ENCODE measurements at places on chromosomes 3 and 15.
A peak's percentile ranks its signal among the peaks of the same experiment; 100 is the strongest.

DNA sequence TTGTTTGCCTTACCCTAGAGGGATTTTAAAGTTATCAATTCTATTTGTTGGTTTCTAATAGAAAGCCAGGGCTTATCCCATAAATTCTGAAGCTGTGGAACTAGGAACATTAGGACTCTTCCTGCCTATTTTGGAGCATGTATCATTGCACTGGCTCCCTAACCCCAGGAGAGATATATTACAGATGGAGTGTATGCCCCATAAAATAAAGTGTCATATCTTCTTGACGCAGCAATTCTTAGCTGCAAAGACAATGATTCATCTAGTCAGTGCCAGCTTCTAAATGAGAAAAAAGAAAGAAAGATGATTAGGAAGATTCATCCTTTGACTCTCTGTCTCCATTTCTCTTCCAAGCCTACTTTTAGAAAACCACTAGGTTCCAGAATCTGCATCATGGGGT, 74.8 kb upstream of the MAGI1 start:
- peaks cover 4% of the 10 kb centered on the region for H3K27me3 ChIP-seq
- H3K4me3 ChIP-seq, result no peak overlapping the region
- no peaks in the 10 kb centered on the region for H3K4me1 ChIP-seq
- DNase-seq, result no peak

DNA sequence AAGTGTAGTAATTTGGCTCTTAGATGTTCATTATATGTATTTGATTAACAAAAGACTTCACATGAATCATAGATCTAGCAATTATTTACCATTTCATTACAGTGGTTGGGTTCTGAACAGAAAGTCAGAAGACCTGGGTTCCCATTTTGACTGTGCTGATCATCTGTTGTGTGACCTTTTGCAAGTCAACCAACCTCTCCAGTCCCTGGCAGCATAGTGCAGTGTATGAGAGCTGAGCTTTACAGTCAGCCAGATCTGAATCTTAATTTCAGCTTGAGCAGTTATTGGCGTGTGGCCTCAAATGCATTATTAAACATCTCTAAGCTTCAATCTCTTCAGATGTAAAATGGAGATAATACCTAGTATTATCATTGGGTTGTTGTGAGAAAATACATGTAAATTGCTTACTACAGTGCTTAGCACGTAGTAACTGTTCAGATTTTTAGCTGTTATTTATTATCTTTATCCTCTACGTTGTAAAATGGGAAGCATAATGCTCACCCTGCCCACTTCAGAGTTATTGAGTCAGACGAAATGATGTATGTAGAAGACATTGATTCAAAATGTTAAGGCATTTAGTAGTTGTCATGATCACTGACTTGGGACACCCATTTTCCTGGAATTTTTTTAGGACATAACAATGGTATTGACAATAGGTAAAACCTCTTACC, 104.0 kb downstream of the KLHL25 start:
- H3K4me3 ChIP-seq, result peak overlapping the region; percentile 94
- peaks cover 73% of the 10 kb centered on the region for H3K4me1 ChIP-seq
- DNase-seq, result peak; percentile 43
- H3K36me3 ChIP-seq, result peaks cover 51% of the 10 kb centered on the region
- H3K27me3 ChIP-seq, result no peaks in the 10 kb centered on the region
- H3K27ac ChIP-seq, result peak overlapping the region; percentile 98

- no peak for DNase-seq
- H3K4me3 ChIP-seq, result no peak overlapping the region
- H3K27ac ChIP-seq, result no peak overlapping the region
- no peaks in the 10 kb centered on the region for H3K4me1 ChIP-seq
- no peaks in the 10 kb centered on the region for H3K27me3 ChIP-seq
Observed at GRCh38 chr3:96776818-96777217, 37.6 kb upstream of the EPHA6 start.

GRCh38 chr3:104460477-104461406, 906.0 kb upstream of the ALCAM start:
- DNase-seq, result no peak
- no peak overlapping the region for H3K27ac ChIP-seq
- no peaks in the 10 kb centered on the region for H3K36me3 ChIP-seq
- no peak overlapping the region for H3K4me3 ChIP-seq

DNA sequence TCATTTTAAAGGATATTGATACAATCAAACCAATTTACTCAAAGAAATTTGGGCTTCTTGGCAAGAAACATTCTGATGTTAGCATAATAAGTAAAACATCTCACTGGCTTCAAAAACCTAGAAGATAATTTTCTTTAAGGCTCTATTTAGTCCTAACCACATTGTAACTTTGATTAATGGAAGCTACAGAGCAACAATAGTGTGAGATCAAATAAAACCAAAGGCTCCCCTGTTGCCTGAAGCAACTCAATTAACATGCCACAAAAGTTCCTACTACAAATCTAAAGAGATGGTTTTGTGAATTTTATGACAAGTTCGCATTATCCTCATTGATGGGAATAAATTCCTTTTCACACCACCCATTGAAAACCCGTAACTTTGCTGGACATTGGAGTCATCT, 5.9 kb downstream of the DPH6 start:
- no peak for DNase-seq
- H3K27me3 ChIP-seq, result no peaks in the 10 kb centered on the region
- no peak overlapping the region for H3K27ac ChIP-seq
- peaks cover 3% of the 10 kb centered on the region for H3K36me3 ChIP-seq
- no peak overlapping the region for H3K4me3 ChIP-seq

- peaks cover 50% of the 10 kb centered on the region for H3K36me3 ChIP-seq
- no peaks in the 10 kb centered on the region for H3K27me3 ChIP-seq
- H3K4me1 ChIP-seq, result no peaks in the 10 kb centered on the region
- H3K4me3 ChIP-seq, result no peak overlapping the region
Observed at GRCh38 chr3:134517791-134518190, 31.9 kb downstream of the CEP63 start.

Data from activated T-helper 2 cell treated with anti-CD3 and anti-CD28 coated beads, Interferon-gamma antibody, Interleukin-2, Interleukin-4, amounts not matched to agents 10 μg/mL and 5 μg/mL and 100 μg/mL, durations not matched to agents 14 hours and 24 hours and 36 hours (primary cell).